Stimulated activated CD8-positive, alpha-beta memory T cell treated with anti-CD3 and anti-CD28 coated beads, Interleukin-4, amount 100 ng/mL, for 4 hours (primary cell): ENCODE measurements at places on chromosomes 5 and 9.

GRCh38 chr5:37966291-37966690 is 126.5 kb upstream of the GDNF start:
- DNase-seq: no peak

DNA sequence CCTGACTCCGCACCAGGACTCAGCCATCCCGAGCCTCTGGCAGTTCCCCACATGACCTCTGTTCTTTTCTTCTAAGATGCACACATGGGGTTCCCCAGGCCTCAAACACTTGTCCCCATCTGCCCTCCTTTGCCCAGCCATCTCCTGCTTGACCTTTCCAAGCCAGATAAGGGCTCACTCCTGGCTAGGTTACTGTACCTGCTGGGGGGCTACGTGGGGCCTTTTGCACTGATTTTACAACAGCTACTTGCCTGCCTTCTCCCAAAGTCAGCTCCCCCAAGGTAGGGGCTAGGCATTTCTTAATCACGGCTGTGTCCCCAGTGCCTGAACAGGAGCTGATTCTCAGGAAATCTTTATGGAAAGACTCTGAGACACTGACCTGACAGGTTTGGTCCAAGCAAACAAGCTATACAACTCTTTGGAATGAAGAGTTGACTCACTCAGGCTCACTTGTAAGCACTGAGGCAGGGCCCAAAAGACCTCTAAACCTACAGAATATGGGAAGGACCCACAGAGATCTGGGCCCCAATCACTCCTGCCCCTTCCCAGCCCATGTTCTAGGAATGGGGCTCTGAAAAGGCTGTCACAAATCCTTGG is 2.5 kb downstream of the MACROH2A1 start:
- DNase-seq: no peak

DNA sequence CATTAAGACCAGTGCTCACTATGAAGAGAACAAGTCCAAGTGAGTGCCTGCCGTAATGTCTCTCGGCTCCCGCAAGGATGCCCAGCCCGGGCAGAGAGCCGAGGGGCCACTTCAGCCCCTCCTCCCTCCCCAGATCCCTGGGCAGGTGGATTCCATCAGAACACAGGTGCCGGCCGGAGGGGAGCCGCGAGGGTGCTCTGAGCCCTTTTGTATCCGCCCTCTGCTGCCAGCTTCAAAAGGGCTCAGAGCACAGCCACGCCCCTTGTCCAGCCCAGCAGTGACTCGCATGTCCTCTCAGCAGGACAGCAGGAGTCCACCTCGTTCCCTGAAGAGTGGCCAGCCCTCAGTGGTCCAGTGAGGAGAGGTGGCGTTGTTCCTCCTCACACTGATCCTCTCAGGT is 43.9 kb downstream of the CYFIP2 start:
- DNase-seq: no peak

DNA sequence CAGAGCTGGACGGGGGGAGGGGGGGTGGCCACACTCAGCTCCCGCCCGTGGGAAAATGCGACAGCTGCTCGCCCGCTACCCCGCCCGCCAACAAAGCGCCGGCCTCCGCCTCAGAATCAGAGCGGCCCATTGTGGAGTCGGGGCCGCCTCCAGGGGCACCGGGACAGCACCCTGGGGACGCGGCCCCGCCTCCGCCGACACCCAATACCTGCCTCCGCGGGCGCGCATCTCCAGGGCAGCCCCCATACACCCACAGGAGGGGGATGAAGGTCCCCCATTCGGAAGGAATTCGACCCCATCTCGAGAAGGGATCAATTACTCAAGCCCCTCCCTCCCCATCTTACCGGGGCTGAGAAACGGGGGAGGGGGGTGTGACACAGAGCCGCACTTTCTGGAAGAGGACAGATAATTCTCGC is 1.3 kb downstream of the NOTCH1 start:
- DNase-seq: no peak

- DNase-seq: no peak
Observed at GRCh38 chr9:32401488-32401887, 17.0 kb downstream of the ACO1 start.

DNA sequence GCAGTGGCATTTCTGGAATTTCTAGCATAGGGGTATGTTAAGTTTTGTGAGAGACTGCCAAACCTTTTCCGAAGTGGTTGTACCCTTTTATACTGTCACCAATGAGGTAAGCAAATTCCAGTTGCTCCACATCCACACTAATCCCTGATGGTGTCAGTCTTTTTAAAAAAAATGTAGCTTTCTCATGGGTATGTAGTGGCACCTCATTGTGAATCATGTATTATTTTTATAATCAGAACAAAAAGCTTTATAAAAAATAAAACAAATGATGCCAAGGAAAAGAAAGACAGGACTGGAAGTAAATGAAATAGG is 93.4 kb upstream of the CLINT1 start:
- DNase-seq: no peak

GRCh38 chr5:101643794-101644193 is 652.3 kb downstream of the SLCO4C1 start:
- no peak for DNase-seq

DNA sequence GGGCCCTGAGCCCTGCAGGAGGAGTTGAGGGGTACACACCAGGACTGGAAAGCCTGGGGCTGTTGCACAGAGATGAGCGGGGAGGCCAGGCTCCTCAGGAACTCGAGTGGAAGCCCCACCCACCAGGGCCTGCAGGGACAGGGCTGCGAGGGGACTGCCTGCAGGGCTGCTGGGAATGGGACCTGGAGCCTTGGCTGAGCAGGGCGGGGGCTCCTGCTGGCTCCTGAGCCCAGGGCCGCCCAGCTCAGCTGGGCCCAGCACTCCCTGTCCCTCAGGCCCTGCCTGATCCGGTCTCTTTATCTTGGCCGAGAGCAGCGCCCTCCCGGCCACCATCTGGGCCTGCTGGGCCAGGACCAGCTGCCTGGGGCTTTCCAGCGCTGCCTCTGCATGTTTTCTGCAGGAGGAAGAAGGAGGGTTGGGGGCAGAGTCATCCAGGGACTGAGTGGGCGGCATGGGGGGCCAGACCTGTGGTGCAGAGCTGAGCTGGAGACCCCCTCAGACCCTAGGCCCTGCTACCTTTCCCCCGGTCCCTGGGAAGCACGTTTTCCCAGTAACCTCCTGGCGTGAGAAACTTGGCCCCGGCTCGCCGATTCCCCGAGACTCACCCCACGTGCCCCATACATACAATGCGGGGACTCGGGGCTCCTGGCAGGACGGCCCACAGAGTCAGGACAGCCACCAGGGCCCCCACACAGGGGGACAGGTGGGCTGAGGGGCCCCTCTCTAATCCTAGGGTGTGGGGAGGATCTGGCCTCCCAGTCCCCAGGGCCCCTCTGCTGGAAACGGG is 9.4 kb downstream of the LCN12 start:
- DNase-seq: no peak

DNA sequence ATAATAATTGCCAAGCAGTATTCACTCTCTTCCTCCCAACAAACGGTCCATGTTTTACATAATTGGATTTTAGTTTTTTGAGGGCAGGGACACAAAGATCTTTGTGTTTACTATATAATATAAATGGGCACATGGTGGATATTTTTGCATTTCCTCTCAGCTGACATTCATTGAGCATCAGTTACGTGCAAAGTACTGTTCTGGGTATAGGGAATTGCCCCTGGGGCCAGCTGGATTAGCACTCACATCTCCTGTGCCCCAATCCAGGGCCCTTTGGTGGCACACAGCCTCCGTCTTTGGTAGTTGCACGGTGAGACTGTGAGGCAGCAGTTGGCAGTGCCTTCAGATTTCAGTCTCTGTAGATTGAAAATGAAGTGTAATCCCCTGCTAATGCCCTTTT is 1.6 kb downstream of the TDRD7 start:
- no peak for DNase-seq

DNA sequence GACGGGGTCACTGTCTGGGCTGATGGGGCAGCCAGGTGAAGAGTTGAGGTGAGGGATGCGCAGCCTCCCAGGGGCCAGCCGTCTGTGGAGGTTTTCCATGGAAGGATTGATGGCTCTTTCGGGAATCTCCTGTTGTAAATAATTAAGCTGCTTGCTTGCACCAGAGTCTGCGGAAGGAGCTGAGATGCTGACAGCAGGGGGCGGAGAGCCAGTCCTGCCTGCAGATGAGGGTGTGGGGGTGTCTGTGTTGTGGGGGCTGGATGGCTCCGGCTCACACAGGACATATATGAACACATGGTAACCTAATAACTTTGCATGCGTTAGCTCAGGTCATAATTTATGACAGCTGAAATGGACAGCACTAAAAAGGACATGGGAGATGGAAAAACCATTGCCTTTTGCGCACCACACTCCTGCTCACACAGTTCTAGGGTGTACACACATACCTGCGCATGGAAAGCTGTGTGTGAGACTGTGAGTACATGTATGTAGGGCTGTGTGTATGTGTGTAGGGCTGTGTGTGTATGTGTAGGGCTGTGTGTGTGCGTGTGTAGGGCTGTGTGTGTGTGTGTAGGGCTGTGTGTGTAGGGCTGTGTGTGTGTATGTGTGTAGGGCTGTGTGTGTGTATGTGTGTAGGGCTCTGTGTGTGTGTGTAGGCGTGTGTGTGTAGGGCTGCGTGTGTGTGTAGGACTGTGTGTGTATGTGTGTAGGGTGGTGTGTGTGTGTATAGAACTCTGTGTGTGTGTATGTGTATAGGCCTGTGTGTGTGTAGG is 36.8 kb upstream of the SEMA4D start:
- DNase-seq: no peak

GRCh38 chr5:53481887-53482716 is 1.7 kb downstream of the FST start:
- peak; percentile 18 for DNase-seq

DNA sequence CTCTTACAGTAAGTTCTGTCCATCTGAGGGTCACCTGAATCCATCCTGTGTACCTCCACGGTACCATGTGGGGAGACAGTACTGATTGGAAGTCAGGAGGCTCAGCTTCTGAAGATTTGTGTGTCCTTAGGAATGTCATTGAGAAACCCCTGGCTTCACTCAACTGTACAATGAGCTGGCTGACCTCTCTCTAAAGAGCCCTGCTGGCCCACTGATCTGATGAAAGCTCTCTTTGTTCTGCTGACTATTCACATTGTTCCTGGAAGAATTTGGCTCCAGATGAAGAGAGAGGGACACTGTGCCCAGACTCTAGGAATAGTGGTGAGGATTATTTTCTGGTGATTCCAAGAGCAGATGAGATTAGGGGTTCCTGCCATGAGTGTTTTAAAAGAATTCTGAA is 141.2 kb downstream of the LURAP1L start:
- DNase-seq: no peak

DNA sequence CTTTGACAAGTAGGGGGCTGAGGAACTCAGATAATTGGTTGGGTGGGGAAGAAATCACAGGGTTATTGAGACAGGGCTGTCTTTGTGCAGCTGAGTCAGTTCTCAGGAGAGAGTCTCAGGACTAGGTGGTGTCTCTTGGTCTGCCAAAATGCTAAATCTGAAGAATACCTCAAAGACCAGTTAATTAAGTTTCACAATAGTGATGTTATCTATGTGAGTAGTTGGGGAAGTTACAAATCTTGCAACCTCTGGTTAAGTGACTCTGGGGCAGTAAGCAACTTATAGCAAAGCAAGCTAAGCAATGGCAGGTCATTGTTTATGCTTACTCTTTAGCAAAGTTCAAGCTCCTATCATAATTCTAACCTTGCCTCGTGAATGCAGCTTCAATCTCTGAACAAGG is 53.6 kb downstream of the GIN1 start:
- no peak for DNase-seq

GRCh38 chr9:110579034-110579861 is at the start of gene SVEP1:
SVEP1 (minus strand) TSS chr9:110579741; CDS start chr9:110579543, 198 bp downstream.
- no peak for DNase-seq

DNA sequence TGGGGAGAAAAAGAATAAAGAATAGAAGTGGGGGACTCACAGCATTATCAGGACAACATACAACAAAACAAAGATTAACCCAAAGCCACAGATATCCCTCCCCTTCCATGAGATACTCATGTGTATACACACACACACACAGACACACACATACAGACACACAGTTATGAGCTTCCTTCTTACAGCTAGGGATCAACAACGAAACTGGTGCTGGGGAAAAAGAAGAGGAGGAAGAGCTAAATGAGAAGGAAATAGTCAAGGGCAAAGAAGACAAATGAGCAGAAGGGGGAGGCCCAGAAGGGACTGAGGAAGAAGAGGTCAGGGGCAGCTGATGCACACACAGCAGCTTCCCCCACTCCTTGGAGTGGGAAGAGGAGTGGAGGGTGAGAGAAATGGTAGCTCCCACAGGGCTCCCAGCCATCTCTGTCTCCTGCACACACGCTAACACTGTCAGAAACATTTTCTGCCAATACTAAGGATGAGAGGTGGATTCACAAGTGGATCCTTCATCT is 66.2 kb downstream of the SIL1 start:
- no peak for DNase-seq

GRCh38 chr5:151126199-151126645 is 31.4 kb downstream of the ANXA6 start:
- no peak for DNase-seq

DNA sequence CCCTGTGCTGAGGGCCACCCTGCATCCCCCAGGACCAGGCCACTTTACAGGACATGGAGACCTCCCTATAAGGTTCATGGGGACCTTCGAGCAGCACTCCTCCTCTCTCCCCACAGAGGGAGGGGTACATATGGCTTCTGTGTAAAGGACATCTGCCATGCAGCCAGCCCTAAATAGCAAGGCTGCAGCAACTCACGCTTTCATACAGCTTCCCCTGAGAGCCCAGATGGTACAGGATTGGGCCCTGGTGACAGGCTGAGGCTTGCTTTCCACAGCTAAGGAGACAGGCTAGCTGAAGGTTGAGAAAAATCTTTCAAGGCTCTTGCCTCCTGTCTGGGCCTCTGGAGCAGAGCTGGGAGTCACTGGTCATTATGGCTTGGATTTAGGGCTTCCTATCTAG is 147.0 kb upstream of the ZNF366 start:
- no peak for DNase-seq

DNA sequence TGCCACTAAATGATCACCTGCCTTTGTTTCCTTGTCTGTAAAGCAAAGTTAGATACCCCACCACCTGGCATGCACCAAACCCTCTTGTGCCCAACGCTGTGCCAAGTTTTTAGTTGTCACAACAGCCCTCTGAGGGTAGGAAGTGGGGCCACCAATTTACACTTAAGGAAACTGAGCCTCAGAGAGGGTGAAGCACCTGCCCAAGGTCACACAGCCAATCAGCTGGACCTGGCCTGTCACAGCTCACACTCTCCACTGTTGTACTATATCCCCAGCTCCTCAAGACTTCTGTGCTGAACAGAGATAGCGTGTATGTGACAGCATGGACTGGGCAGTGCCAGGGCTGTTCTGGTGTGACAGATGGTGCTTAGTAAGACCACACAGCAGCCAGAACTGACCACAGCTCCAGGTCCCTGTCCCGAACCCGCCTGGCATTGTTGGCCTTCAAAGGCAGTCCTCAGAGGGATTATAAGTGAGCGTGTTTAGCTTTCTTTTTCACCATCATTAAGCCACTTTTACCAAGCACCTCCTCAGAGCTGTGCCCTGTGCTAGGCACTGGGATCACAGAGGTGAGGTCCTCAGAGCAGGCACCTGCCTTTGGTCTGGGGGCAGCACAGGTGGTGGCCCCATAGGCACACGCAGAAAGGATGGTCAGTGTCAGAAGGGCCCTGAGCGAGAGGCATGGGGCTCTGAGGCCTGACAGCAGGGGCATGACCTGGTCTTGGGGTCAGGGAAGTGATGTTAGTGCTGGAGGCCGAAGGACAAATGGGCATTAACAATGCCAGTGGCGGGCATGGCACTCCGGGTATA is 71.1 kb downstream of the COL27A1 start:
- DNase-seq: no peak

GRCh38 chr5:32531885-32532520 is 53.4 kb upstream of the SUB1 start:
- DNase-seq: no peak

GRCh38 chr5:141950207-141951005 is 7.6 kb downstream of the PCDH12 start:
- no peak for DNase-seq
